ENCODE measurements at places on chromosomes 11 and 22.

DNA sequence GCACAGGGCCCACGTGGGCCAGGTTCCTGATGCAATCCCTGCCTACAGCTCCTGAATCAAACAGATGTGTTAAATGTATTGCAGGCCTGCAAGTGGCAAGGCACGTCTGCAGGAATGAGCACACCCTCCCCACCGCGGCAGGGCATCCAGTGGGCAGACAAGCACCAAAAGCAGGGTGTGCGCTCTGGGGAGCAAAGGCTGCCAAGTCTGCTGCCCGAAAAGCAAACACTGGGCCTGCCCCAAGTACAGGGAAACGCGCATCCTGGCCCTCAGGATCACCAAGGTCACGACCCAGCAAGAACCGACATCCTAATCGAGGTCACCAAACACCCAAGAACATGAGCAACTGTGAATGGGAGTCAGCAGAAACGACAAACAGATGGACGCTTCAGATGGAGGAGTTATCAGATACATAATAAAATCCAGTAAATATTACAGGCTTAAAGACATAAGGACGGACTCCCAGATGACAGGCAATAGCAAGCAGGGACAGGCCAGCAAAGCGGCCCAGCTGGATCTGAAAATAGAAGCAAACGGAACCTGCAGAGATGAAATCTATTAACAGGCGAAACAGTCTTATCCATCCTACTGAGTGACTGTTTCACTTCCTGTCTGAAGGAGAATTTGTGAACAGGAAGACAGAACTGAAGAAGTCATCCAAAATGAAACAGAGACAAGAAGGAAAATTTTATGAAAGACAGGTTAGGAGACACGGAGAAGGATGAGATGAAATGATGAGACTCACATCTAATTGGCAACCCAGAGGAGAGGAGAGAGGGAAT lies 26.7 kb downstream of the CARS1 start:
- no peak for DNase-seq

DNA sequence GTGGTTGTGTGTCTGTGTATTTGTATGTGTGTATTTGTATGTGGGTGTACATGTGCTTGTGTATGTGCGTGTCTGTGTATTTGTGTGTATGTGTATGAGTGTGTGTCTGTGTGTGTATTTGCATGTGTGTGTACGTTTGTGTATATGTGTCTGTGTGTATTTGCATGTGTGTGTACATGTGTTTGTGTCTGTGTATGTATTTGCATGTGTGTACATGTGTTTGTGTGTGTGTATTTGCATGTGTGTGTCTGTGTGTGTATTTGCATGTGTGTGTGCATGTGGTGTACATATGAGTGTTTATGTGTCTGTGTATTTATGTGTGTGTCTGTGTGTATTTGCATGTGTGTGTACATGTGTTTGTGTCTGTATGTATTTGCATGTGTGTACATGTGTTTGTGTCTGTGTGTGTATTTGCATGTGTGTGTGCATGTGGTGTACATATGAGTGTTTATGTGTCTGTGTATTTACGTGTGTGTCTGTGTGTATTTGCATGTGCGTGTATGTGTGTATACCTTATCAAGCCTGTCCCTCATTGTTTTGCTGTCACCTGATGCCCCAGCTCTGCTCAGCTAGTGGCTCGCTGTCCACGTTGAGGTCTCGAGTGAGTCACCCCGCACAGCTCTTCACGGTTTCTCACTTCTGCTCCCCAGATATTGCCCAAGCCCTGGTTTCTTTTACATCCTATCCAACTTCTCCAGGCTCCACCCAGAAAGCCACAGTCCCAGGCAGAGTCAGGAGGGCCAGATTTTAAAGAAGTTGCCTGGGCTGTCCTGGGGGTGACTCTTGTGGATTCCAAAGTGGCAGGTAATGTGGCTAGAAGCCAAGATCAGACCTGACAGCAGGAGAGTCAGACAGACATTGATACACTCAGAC lies 15.2 kb downstream of the MB start:
- DNase-seq, result peak; percentile 73

- no peak for DNase-seq
Measured at GRCh38 chr11:17581036-17581731, 34.1 kb downstream of the OTOG start.

- peak; percentile 96 for DNase-seq
Measured at GRCh38 chr11:27926981-27927481, 180.9 kb downstream of the KIF18A start.

GRCh38 chr11:111936040-111936540 lies 1.1 kb upstream of the DIXDC1 start:
- no peak for DNase-seq

GRCh38 chr11:65854852-65855837 lies 2.8 kb downstream of the CFL1 start:
- DNase-seq, result no peak

GRCh38 chr11:76690736-76691135 lies 20.2 kb upstream of the LRRC32 start:
- no peak for DNase-seq

DNA sequence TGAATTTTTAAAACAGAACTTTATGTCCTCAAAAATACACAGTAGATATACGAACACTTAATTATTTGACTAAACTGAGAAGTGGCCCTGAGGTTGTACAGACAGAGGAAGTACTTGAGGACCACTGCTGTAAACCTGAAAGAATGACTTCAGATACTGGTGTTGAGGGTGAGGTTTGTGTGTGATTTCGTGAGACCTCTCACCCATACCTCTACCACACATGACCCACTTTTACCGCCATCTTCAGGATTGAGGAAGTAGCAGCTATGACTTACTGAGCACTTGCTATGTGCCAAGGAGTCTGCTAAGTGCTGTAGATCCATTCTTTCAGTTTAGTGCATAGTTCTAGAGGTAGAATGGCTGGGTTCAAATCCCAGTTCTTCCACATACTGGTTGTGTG lies 21.9 kb downstream of the MMP13 start:
- DNase-seq, result no peak

- no peak for DNase-seq
Measured at GRCh38 chr11:47108214-47108613, 68.5 kb downstream of the ARFGAP2 start.

DNA sequence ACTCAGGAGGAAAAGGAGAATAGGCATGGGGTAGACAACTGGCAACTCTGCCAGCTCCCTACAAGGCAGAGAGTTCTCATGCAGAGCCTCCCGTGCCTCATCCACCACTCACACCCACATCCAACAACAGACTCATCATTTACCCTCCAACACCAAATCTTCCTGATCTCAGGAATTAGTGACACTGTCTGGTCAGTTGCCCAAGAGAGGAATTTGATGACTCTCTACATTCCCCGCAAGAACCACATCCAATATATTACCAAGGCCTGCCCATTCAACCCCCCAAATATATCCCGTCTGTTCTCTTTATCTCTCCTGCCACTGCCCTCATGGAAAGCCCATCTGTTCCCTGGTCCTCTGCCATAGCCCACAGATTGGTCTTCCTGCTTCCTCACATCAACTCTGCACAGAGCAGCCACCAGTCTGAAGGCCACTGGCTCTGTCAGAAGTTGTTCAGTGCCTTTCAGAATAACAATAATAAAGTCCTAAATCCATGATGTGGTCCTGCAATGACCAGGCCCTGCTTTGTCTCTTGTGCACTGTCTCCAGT lies 57.5 kb upstream of the CD82 start:
- no peak for DNase-seq

GRCh38 chr11:15660496-15660895 lies 545.8 kb downstream of the INSC start:
- DNase-seq, result no peak

DNA sequence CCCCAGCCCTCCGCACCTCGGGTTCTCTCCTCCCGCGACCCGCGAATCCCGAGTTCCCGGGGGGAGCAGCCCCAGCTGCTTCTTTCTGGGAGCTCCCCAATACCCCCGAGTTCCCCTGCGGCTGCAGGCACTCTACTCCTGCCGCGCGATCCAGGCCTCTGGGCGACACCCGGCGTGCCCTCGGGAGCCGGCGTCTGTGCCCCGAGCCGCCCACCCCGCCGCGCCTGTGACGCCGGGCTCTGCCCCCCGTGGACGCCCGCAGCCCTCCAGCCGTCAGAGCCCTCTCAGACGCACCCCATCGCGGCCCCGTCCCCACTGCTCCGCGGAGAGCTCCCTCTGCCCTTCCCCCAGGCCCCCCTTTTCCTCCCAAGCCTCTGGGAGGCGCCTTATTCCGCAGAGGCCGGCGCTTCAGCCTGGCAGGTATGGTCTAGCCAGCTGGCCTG lies 422 bp downstream of the GLB1L2 start:
- DNase-seq, result no peak

- DNase-seq, result no peak
Measured at GRCh38 chr11:118928870-118929500, 3.3 kb upstream of the BCL9L start.

GRCh38 chr11:47987310-47987709 lies 7.0 kb downstream of the PTPRJ start:
- no peak for DNase-seq

DNA sequence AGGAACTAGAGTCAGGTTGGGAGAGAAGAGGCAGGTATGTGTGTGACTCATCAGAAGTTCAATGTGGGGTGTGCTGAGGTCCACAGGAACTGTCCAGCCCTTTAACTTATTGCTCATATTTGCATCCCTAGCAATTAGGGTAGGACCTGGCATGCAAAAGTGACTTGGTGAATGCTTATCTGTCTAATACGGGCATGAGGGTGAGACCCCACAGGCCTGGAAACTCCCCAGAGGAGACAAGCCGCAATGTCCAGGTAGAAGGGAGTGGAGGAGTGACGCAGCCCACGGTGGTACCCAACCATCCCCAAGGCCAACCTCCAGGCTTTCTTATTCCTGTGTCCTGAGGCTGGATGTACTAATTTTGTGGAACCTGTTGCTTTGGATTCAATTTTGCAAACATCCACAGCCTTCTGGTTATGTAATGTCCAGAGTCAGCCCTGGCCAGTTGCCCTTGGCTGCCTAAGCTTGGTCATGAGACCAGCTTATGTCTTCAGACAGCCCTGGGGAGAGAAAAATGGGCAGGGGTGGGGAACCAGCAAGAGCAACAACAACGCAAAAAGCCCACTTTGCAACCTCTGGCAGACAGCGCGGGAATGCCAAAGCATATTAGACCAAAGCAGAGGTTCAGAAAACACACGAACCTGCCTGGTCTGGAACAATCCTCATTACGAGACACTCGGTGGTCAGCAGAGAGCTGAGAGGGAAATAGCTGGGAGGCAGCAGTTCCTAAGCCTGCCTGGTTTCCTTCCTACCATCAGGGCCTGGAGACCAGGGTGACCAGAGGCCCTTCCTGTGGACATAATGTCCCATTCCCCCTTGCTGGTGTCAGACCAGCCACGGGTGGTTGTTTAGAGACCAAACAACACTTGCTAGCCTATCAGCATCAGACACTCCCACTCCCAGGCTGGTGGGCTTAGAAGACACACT lies 49.3 kb downstream of the TIMP3 start:
- no peak for DNase-seq

DNA sequence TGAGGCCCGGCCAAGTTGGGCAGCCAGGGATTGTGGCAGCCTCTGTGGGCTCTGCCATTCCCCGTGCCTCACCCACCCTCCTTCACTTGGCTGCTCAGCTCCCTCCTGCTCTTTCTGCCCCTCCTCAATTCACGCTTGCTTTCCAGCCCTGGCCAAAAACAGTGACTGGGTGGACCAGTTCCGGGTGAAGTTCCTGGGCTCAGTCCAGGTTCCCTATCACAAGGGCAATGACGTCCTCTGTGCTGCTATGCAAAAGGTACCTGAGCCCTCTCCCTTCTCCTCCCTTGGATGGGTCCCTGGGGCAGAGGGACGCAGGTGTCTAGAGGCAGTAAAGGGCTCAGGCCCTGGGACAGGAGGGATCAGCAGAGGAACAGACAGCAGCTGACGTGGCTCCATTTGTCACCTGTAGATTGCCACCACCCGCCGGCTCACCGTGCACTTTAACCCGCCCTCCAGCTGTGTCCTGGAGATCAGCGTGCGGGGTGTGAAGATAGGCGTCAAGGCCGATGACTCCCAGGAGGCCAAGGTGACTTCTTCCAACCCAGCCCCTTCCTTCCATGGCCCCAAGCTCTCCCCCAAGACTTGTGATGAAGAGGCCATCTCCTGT lies 2.7 kb downstream of the FREY1 start:
- no peak for DNase-seq

- peak; percentile 93 for DNase-seq
Measured at GRCh38 chr11:107770551-107770951, 58.7 kb upstream of the SLN start.
